HepG2 (cell line): ENCODE measurements at places on chromosomes 6 and 20. TPM values are rescaled to one million over a fixed set of nuclear protein-coding genes. Genes with fewer than 3 reads are reported as not detected.

The RSPO3 gene
- not detected in 2 replicates for total RNA-seq

GRCh38 chr6:137432054-137432611 lies 62.1 kb downstream of the OLIG3 start:
- DNase-seq = no peak

- no peak for DNase-seq
Measured at GRCh38 chr6:31081872-31082271, 30.5 kb downstream of the C6orf15 start.

- peak; percentile 70 for DNase-seq
Measured at GRCh38 chr20:52312132-52312729, 120.7 kb upstream of the ZFP64 start.

DNA sequence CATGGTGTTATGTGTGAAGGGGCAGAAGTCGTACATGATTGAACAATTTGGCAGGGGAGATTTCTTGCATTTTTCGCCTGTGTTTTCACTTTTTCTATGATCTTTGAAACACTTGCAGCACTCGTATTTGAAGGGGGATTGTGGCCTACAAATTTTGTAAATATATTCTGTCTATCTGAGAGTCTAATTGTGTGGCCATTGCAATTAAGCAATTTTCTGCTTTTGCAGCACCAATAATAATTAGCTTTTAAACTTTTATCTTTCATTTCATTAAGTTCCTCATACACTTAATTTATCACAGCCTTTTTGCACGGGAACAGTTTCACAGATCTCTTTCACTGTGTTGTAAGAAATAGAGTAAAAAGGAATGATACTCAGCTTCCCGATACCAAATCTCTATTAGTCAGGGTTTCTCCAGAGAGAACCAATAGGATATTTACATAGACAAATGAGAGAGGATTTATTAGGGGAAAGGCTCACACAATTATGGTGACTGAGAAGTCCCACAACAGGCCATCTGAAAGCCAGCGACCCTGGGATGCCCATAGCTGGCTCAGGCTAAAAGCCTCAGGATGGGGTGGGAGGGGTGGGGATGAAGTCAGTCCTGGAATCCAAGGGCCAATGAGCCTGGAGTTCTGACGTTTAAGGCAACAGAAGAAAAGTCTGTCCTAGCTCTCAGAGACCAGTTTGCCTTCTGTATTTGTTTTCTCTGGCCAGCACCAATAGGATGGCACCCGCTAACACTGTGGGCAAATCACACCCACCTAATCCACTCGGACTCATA lies 58.3 kb downstream of the KIF6 start:
- DNase-seq = no peak

GRCh38 chr20:36313926-36314325 lies 7.8 kb downstream of the DLGAP4 start:
- DNase-seq = no peak

The MEP1A gene
- total RNA-seq = 0.10 and 0.24 TPM in 2 replicates

DNA sequence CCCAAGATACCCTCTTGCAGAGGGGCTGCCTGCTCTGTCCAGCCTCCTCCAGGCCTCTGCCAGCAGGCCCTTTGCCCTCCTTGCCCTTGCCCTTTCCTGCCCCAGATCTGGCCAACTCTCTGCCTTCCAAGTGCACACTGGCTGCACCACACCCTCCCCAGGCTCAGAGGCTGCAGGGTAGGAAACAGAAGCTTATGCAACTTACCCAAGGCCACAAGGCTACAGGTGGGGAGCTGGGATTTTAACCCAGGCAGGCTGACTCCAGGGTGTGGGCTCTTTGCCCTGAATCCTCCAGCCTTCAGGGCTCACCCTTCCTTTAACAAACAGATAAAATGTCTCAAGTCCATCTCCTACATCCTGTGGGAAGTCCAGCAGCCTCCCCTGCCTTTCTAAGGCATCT lies 14.5 kb upstream of the TRAF3IP2 start:
- DNase-seq = no peak

GRCh38 chr6:4299476-4299875 lies 164.1 kb upstream of the ECI2 start:
- no peak for DNase-seq

The SRSF12 gene
- total RNA-seq = 1.9 TPM in 2 replicates

DNA sequence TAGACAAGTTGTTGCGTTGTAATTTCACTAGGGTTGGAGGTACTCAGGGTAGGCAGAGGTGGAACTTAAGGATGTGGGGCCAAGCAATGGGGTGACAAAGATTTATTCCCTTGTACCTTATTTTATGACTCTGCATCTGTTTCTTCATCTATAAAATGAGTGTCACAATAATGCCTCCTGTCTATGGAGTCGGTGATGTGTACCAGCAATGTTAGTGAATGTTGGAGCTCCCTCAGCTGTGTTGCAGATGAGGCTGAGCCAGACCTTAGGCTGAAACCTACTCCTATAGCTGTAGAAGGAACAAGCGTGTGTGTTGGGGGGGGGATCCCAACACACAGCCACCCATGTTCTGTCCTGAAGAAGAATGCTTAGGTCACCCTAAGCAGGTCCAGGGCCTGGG lies 4.5 kb downstream of the UBE2C start:
- no peak for DNase-seq

The SNTA1 gene
- total RNA-seq = 14.8 and 16.4 TPM in 2 replicates

DNA sequence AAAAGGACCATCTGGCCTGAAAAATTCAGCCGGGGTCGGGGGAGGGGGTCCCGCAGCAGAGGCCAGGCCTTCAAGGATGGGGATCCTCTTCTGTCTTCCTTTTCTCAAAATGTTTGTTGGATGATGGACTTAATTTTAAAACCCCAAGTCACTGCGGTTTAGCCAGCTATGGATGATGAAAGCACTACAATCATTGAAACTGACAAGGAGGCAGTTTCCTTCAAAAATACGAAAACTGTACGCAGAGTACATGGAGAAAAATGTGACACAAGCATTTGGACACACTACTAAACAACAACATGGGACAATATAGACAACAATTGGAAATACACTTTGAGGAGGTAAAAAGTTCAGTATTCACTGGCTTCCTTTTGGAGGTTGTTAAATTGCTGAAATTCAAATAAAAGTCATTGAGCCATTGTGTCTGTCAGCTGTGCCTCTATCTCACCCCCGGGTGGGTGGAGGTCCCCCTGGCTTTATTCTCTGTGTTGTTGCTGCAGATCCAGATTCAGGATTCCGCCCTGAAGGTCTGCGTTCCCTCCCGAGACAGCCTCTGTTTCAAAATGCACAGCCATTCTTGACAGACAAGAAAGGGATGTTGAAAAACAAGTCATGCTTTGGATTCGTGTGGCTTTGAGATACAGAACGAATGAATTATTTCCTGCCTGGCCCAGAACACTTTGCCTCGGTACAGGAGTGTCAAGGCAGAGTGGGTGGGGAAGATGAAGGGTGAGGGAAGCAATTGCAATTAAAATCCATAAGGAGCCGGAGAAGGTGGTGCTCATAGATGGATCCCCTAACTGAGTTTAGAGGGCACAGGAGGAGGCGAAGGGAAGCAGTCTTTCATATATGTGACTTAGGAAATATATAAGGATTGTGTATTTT lies 118.2 kb downstream of the TTLL2 start:
- no peak for DNase-seq

- DNase-seq = no peak
Measured at GRCh38 chr6:43123461-43124314, 47.4 kb upstream of the SRF start.

DNA sequence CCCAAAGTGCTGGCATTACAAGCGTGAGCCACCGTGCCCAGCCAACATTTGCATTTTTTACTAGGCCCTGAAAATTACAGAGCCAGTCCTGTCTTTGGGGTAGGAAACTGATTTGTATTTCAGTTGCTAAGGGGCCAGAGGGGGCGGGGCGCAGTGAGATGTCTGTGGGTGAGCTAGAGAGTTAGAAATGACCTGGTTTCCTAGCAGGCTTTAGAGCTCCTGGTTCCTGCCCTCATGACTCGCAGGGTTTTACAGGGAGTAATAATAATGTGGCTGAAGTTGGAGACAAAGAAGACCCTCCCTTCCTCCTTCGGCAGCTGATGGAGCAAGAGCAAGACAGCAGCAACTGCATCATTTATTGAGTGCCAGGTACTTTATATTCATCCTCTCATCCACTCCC lies 131.5 kb downstream of the TFAP2C start:
- DNase-seq = no peak

- DNase-seq = no peak
Measured at GRCh38 chr6:37936906-37937305, 117.4 kb downstream of the ZFAND3 start.

- no peak for DNase-seq
Measured at GRCh38 chr20:63138855-63139341, 77.0 kb downstream of the YTHDF1 start.

DNA sequence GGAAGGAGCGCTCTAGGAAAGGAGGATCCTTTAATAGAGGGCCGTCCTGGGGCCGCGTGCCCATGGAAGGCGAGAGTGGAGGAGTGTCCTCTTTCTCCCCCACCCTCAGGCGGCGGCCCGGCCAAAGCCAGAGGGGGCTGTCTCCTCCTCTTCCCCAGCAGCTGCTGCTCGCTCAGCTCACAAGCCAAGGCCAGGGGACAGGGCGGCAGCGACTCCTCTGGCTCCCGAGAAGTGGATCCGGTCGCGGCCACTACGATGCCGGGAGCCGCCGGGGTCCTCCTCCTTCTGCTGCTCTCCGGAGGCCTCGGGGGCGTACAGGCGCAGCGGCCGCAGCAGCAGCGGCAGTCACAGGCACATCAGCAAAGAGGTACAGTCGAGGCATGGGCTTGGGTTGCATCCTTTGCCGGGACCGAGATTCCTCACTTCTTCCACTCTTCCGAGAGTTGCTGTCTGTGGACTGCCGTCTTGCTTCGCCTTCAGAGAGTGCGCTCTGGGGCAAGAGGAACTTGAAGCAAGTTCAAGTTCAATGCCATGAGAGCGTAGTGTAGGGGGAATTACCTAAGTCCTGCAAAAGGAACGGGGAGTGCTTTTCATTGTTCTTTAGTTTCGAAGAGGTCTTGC lies at the start of gene LAMA2:
Gene LAMA2, plus strand, starts transcription at position 148 of the 621 bp plus-strand sequence. Its CDS starts 108 bp downstream, at position 256.
- peak; percentile 7 for DNase-seq

GRCh38 chr6:31575952-31576685 lies 754 bp downstream of the TNF start:
- no peak for DNase-seq

DNA sequence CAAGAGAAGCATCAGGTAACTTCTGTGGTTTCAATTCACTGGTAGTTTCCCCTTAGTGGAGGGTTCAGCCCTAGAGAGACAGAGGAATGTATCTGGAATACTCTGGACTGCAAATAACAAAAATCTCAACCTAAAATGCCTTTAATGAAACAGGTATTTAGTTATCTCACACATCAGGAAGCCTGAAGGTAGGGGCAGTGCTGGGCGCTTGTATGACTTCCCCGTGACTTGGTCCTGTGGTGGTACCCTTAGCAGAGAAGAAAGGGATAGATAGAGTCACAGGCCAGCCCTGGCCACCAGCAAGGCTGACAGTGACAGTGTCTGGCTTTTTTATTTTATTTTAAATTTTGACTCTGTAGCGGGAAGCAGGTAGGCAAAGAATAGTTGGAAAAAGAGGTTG lies 14.9 kb downstream of the LRRC1 start:
- DNase-seq = no peak

The ARFGEF3 gene
- total RNA-seq = 0.60 and 0.97 TPM in 2 replicates

DNA sequence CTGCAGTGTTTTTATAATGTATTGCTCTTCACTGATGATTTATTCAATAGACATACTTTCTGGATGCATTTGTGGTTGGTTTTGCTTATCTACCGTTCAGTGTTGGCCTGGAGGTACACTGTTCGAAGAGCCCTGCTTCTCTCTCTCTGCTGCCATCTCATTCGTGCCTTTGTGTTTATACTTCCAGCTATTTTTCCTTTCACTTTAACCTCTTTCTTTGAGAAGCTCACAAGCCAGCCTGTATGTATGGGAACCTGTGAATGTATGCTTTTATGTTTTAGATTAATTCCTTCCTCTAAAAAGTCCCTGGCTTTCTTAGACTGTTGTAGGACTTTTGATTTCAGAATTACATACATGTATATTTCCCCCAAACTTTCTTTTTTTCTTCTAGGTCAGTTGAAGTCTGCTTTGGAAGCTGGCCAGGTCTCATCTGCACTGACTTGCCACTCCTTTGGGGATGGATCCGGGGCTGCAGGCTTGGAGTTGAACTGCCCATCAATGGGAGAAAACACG lies 83.0 kb downstream of the SCAND1 start:
- no peak for DNase-seq

The DNMT3B gene
- total RNA-seq = 13.2 and 13.9 TPM in 2 replicates

DNA sequence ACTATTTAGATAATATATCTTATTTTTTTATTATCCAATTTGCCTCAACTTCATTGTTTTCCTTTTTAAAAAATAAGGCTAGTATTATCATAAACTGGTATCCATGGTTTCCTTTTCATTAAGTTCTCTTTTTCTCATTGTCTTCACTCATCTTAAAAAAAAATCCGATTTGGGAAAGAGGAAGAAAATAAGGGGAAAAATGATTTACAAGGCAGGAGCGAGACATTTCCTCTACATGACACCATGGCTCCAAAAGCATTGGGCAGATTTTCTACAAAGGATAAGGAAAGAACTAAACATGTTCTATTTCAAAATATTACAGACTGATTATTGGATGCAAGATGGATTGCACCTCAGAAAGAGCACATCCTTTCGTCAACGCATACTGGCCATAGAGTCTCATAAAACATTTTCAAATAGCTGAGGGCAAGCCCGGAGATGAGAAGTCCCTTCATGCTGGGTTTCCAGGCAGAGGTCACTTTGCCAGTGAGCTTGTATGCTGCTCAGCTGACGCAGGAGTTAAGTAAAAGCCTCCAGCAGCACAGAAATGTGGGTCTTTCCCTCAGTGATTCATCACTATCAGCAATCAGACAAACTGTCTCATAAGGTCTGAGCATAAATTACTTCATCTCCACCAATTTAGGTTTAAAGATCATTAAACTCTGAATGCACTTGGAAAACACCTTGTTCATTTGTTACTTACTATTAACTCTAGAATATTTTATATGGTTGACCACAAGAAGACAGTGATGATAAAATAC lies 129.0 kb upstream of the TNFAIP3 start:
- DNase-seq = no peak

- no peak for DNase-seq
Measured at GRCh38 chr20:21289651-21290050, 13.5 kb upstream of the XRN2 start.

GRCh38 chr6:134466771-134467525 lies 149.0 kb upstream of the SGK1 start:
- DNase-seq = peak; percentile 11
